Cortex of kidney (tissue), 1 donor: ENCODE measurements at places on chromosomes 1 and 21.

DNA sequence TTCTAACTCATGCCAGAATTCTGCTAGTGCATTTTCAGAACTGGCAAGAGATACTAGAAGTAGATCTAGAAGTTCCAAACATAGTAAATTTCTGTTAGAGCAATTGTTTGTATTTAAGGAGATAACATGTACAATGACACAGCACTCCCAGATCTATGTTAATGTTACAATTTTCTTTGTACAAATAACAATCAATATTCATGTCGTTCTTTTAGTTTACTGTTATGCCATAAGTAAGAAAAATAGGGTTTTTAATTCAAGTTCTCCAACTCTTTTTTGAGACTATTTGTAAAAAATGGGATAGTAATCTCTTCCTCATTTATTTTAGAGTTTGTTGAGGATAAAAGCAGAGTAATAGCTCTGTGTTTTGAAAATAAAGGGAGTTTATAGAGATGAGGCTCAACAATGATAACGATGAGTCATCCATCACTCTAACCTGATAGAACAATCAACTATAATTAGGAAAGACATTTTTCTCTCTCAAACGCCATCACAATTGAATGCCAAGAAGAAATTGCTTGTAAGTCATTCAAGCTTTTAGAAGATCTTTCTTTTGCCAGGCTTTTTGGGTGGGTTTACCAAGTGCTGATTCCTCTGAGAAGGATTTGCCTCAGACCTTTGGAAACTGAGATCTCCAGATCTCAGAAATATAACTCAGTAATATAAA, 638 bp downstream of the CD84 start:
- DNase-seq, result no peak

GRCh38 chr1:230682882-230683610, 30.9 kb downstream of the AGT start:
- no peak for DNase-seq

DNA sequence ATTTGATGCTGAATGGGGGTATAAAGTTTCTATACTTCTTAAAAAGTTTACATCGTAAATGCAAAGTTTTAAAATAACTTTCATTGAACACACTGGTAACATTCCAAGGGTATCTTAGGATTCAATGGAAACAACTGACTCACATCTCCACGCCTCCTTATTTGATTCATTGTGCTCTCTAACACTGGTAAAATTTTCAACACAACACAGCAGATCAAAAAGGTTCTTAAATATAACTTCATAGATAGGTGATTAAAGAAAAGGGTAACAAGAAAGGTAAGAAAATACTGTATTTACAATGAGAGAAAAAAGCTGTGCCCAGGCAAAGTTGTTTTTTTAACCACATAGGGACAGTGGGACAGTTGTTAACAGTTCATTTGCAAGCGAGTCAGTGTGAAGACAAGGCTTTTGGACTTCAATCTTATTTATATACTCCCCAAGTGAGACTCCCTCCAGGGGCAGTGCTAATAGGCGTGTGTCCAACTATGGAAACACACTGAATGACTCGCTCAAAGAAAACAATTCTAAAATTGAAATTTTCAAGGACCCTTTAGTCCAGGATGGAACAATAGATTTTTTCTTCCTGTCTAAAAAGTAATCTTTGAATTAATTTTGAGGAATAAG, 140.5 kb downstream of the TIAM1 start:
- DNase-seq, result no peak

GRCh38 chr21:35405981-35406380, 356.9 kb upstream of the RUNX1 start:
- no peak for DNase-seq

DNA sequence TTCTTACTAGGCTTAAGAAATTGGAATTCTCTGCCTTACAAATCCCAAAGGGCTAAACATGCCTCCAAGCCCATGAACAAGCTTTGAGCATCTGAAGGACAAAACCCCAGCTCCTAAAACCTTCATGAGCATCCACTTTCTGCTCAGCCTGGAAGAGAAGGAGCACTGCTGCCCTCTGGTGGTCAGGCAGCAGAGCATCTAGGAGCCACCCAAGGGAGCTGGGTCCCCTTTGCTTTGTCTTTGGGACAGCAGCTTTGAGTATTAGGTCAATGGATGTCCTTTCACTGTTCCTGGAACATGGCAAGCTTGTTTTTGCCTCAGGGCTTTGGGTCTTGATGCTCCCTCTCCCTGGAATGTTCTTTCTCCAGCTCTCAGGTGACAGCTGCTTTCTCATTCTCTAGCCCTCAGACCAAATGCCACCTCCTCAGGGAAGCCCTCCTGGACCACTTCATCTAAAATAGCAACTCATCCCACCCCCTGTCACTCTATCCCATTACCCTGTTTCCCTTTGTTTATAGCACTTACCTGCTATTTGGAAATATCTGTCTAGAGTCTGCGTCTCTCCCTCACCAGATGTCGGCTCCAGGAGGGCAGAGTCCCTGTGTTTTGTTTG, 25.7 kb downstream of the RAB7B start:
- no peak for DNase-seq
